KG1 (cell line): ENCODE measurements at places on chromosomes 1 and 21.

DNA sequence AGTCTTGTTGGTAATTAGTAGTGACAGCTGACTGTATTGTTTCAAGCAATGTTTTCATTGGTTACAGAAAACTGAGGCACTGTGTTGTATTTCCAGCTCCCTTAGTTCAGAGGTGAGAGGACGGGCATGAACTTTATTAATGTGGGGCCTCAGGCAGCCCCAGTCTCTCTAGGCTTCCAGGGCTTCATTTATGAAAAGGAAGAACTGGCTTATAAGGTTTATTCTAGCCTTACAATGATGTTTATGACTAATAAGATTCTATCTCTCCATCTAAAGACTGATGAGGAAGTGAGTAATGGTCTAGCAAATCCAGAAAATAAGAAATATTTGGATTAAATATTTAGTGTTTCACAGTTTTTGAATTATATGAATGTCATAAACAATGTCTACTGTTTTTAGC, 41.5 kb downstream of the CBS start:
- no peak for DNase-seq

DNA sequence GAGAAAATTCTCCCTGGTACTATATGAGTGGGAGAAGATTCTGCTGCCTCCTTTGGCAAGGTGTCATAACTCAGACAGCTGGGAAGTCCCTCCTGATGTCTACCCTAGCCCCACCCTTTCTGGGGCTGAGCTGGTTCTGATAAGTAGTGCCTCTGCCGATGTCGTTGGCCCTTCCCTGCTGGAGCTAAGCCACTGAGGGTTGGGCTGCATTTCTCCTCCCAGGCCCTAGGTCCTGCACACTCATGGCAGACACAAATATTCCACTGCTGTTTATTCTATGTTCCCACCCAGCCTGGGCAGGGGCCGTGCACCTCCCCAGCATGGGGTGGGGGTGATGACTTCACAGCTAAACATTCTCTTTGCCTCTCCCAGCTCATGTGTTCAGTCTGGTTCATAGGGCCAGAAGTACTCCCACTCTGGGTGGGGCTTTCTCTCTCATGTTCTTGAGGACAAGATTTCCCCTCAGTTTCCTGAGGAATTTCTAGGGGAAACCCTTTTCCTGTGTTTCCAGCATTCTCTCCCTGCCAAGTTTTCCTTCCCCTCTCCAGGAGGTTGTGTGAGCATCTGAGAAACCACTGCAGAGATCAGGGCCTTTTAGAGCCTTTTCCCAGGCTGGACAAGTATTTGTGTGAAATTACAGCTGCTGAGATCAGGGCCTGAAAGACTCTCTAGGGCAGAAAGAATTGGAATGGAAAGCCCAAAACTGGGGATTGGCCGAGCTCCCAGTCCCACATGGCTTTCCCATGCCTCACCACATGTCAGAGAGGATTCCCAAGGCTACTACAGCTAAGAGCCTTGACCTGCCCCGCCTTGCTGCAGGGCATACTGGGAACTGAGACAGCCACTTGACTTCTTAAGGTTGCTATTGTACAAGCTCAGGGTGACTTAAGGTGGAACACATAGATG, 66.2 kb downstream of the ATP2B4 start:
- no peak for DNase-seq

DNA sequence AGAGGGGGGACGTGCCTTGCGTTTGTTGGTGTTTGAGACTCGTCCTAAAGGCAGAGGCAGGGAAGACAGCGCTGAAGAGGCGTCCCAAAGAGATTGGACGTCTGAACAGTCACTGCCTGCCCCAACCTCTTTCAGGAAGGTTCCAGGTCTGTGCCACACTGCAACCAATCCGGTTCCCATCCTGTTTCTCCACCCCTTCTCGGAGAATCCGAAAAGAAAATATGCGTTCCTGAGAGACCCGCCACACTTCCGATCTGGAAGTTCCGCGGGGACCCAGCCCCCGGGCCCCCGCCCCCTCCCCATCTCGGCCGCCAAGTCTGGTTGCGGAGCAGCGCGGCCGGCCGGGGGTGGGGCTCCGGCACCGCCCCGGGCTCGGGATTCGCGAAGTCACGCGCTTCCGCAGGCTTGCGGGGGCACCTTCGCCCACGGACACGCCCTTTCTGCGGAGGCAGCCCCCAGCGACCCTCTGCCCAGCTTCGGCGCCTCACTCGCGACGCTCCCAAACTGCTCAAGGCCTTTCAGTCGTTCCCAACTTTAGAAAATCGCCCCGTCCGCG, 124.5 kb upstream of the DPYD start:
- no peak for DNase-seq

GRCh38 chr1:6424619-6425593, at the start of gene ESPN:
Gene ESPN (plus strand): TSS chr1:6424776. CDS start chr1:6424956, 180 bp downstream.
- no peak for DNase-seq

DNA sequence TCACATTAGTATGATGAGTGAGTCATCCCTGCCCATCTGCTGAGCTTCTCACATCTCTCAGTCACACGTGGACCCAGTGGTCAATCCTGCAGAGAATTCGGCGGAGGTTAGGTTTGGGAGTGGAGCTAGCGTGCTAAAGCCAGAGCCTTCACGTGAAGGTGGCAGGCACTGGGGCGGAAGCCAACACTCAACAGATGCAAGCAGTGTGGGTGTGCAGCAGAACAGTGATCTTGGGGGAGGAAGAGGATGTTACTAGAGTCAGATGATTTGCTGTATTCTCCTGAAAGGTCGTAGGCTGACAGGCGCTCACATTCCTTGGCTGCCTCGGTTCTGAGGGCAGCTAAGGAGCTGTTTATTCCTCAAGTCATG, 6.7 kb downstream of the C1orf115 start:
- no peak for DNase-seq

DNA sequence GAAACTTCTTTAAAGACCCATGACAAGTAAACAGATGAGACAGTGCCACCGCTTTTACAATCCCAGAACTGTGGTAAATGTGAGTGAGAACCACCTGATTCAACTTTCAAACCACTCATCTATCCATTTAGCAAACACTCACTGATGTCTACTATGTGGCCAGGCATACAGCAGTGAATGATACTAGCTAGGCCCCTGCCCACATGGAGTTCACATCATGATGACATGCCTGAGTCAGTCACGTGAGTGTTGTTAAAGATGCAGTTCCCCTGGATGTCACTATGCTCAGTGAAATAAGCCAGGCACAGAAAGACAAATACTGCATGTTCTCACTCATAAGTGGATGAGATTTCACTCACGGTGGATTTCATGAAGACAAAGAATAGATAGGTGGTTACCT, 28.4 kb downstream of the STX6 start:
- no peak for DNase-seq

DNA sequence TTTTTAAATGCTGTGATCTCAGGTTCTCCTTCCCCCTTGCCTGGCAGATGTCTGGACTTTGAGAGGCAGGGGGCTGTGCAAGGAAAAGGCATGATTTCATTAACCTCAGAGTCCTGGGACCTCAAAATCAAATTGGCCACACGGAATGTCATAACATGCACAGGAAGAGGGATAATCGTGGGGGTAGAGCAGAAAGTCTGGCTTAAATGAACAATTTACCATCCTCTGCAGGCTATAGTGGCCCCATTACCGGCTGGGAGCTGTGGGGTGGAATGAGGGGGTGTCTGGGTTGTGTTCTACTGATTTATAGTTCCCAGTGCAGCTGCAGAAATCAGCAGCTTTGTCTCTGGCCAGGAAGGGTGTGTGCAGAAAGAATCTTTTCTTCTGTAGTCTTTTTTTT, 10.8 kb downstream of the OPRD1 start:
- no peak for DNase-seq

DNA sequence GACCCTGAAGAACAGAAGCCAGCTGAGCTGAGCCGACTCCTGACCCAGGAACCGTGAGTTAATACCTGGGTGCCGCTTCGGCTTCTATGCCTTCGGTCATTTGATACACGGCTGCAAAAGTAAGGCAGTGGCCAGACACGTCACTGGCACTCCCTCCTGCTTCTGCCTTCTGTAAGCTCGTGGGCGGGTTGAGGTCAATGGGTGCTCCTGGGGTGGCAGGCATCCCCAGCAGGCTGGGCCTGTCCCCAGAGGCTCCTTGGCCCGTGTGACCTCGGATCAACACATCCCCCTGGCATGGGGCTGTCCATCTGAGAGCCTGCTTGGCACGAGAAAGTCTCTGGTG, 35.7 kb upstream of the COL6A1 start:
- no peak for DNase-seq

DNA sequence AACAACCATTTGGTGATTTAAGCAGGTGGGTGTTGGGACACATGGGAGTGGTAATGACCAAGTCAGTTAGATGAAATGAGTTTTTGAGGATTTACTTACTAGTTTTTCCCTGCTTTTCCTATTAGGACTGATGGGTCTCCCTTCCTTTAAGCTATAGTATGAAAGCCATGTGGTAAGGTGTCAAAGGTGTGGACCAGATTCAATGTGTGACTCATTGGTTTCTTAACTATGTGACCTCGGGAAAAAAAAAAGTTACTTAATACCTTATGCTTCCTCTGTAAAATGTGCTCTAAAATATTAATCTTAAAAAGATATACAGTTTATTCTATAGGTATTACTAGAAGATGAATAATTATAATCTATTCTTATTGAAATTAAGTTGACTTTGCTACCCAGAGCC, 93.7 kb downstream of the DUSP10 start:
- DNase-seq = no peak
